ENCODE measurements at places on chromosomes 1 and 21. TPM values are rescaled to one million over a fixed set of nuclear protein-coding genes. Genes with fewer than 3 reads are reported as not detected.
A peak's percentile ranks its signal among the peaks of the same experiment; 100 is the strongest.

GRCh38 chr1:236342403-236343245 lies 51.5 kb upstream of the EDARADD start:
- no peak for DNase-seq

The OLFML3 gene
- polyA plus RNA-seq: 17.0 TPM

DNA sequence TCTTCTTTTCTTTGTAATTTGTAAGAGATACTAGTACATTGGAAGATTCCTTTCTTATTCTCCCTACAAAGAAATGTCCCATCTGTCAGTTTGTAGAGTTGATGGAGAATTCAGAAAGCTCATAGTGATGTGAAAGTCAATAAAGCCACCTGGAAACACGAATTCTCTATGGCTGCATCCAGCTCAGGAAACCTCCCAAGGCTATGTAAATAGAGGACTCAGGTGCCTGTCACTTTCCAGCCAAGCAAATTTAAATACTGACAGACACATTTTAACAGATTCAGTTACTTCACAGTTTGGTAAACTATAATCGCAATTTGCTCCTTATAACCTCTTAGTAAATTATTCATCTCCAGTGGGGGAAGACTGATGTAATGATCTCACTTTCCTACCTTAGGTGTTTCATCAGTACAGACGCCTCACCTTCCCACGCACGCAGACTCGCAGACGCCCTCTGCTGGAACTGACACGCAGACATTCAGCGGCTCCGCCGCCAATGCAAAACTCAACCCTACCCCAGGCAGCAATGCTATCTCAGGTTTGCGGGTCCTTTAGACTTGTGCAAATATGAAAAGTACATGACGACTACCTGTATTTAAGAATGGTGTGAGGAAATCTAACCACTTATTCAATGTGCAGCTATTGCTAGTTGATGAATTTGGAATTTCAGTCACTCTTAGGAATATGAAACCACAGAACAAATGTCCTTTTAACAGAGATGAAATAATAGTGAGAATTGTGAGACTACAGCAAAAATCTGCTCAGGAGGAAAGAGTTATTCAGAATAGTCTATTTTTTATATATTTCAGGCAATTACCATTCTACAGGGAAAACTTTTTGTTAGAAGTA lies 60.6 kb downstream of the PTPRC start:
- DNase-seq: peak; percentile 23

The AKNAD1 gene
- not detected for polyA plus RNA-seq

- no peak for DNase-seq
Observed at GRCh38 chr1:238265866-238266265, 375.1 kb upstream of the ZP4 start.

DNA sequence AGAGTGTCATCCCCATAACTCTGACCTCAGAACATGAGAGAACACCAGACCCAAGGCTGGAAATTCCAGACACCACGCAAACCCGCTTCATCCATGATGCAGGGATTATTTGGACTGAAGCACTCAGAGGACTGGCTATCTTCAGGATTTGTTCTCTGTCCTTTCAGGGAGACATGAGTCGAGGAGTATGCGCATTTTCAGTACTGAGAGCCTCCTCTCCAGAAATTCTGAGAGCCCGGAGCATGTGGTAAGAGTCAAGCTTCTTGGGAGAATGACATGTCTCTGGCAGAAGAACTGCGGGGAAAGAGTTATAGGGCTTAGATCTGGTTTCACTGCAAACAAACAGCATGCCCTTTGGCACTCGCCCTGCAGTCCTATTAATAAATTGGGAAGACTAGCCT lies 6.9 kb downstream of the LAX1 start:
- DNase-seq: no peak

DNA sequence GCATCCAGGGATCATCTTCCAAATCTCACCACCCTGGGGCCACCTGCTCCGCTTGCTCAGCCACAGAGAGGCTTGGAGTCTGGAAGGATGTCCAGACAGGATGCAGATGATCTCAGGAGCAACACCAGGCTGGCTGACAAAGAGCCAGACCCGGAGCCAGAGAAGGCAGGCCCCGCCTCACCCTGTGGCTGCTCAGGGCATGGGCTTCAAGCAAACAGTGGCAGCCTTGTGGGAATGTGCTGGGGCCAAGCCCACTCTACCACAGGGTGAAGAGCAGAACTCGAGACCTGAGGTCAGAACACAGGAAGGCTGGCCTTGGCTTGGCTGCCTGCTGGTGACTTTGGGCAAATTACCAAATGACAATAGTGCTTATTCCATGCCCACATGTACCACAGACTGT lies 45.5 kb downstream of the MRPL37 start:
- no peak for DNase-seq

GRCh38 chr1:20733360-20733975 lies 965 bp upstream of the SH2D5 start:
- no peak for DNase-seq

DNA sequence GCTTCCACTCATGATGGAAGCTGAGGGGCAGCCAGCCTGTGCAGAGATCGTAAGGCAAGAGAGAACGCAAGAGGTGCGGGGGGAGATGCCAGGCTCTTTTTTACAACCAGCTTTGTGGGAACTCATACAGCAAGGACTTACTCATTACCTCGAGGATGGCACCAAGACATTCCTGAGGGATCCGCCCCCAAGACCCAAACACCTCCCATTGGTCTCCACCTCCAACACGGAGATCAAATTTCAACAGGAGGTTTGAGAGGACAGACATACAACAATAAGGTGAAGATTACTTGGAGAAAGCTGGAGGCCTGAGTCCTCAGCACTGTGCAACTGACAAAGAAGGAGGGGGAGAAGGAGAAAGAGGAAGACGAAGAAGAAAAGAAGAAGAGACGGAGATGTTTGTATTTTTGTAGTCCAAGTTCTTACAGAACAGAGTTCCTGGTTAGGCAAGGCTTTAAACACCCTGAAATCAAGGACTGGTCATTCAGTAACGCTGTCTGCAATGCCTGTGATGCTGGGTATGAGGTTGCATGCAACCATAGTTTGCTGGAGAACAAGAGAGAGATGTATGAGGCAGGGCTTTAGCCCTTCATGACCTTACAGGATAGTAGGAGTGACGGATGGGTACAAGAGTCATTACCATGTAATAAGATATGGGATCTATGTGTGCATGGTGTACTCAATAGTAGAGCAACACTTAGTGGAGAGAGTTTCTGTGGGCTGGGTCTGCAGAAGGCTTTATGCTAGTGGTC lies 19.7 kb upstream of the GALNT2 start:
- no peak for DNase-seq

DNA sequence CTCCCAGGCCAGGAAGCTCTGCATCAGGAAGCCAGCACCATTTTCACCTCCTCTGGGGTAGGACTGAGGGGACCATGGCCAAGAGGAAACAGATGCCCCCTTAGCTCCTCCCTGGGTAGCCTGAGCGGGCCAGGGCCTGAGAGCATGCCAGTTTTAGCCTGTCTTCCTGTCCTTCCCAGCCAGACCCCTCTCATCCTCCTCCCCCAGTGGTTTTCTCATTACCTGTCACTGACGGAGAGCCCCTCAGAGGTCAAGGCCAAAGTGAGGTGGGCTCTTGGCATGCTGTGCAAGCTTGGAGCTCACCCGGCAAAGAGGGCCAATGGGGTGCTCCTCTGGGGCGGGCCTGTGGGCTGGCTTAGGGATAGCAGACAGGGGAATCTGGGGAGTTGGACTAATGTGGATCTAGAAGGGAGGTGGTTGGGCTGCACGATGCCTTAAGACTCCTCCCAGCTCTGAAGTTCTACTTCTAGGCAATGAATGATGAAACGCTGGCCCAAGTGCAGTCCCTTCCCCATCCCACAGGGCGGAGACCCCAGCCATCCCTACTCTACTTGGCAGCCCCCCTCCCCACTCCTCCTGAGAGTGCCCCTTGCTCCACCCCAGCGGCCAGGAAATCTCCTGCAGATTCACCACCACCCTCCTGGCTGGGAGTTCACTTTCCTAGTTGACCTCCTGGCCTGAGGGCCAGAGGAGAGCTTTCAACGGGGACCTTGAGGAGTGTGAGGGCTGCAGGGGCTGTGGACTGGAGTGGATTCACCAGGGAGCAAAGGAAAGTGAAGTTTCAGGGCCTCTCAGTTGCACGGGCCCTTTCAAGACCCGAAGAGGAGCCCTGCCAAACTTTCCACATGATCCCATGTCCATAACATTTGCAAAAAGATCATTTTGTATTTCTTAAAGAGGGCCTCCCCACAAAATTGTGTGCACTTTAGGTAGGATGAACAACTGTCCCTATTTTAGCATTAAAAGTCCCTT lies 9.4 kb upstream of the LMNA start:
- no peak for DNase-seq

The DYNLT5 gene
- polyA plus RNA-seq: 0.17 TPM

The TMEM52 gene
- 6.5 TPM for polyA plus RNA-seq

The PRAMEF26 gene
- not detected for polyA plus RNA-seq

GRCh38 chr1:36625253-36625934 lies 142.7 kb upstream of the CSF3R start:
- peak; percentile 94 for DNase-seq

- DNase-seq: no peak
Observed at GRCh38 chr1:101392552-101392951, 155.7 kb downstream of the S1PR1 start.

The MYBPHL gene
- 0.75 TPM for polyA plus RNA-seq

- DNase-seq: no peak
Observed at GRCh38 chr1:17018849-17019248, 7.1 kb upstream of the ATP13A2 start.

- no peak for DNase-seq
Observed at GRCh38 chr1:33441088-33441745, 10.3 kb upstream of the PHC2 start.

The KRTAP19-1 gene
- not detected for polyA plus RNA-seq

The GPX7 gene
- 24.6 TPM for polyA plus RNA-seq

The C4BPB gene
- polyA plus RNA-seq: not detected

Measured in brain (organoid and tissue), 16 donors.